ENCODE measurements at places on chromosomes 1 and 21.

DNA sequence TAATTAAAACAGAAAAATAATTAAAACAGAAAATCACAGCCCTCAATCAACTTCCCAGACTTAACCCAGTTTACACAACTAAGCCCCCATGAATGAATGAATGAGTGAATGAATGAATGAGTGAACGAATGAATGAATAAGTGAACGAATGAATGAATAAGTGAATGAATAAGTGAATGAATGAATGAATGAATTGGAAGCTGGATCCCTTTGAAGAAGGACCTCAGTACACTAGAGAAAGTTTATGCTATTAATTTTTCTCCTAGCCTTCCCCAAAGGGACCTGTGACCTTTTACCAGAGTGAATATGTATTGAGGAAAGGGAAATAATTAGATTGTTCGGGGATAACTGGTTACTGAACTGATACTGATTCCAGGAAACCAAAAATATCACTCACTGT is 5.6 kb downstream of the SPSB1 start:
- DNase-seq = no peak

DNA sequence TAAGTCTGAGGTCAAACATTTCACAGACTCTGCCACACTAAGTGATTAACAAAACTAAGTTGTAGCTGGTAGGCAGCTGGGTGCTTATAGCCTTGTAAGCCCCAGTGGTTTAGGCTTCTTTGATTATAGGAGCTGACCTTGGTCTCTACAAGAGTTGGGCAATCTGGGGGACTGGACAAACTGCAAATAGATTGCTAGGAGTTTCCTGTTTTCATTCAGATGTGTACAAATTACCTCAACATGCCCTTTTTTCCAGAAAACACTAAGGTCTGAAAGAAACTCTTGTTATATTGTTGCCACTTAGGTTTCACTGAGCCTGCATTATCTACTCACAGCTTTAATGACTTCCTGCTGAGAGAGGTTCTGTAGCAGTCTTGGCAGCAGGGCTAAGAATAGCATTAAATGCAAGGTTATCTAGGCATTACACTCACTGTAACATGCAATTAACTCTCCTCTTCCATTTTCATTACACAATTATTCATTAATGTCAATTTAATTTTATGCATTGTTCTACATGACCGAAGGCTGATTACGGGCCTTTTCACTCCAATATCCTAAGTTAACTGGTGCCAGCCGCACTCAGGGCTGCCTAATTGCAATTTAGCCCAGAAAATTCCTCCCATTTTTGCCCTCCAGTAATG is 314.0 kb downstream of the LMO4 start:
- DNase-seq = no peak

- no peak for DNase-seq
Measured at GRCh38 chr1:220748936-220749335, 814 bp downstream of the MTARC2 start.

DNA sequence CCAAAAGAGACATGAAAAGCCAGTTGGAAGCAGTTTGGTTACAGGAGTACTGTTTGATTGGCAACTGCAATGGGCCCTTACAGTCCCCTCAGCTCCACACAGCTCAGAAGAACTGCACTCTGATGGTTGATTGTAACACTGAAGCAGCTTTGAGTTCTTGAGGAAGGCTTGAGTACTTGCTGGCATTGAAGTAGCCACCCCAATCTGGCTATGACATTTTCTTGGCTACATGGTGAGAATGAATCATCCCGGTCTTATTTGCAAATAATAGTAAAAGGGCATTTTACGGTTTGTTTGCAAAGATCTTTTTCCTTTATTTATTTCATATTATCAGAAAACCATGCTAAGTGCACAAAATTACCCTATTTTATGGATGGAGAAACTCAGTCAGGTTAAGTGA is 159.7 kb upstream of the BEND5 start:
- no peak for DNase-seq

- no peak for DNase-seq
Measured at GRCh38 chr1:20787840-20788795, 1.0 kb upstream of the HP1BP3 start.

DNA sequence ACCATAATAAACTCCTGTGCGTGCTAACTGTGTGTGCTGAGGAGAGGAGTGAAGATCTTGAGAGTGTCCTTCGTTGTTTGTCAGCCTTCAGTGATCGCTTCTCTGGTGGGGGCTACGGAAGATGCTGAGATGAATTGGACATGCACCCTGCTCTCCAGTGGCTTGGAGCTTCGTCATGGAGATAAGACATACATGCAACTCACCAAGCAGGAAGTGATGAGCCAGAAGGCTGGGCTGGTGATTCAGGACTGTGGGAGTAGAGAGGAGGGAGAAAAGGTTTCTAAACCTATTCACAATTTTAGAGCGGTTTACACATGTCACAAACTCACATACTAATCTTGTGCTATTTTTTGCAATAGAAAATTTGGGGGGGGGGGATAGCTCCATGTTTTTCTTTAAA is 128.9 kb upstream of the ADAR start:
- no peak for DNase-seq

- no peak for DNase-seq
Measured at GRCh38 chr1:23169727-23170335, 1.2 kb upstream of the LUZP1 start.

GRCh38 chr1:87155648-87156047 is 173.0 kb upstream of the LMO4 start:
- no peak for DNase-seq

GRCh38 chr1:56216218-56216617 is 363.1 kb downstream of the PLPP3 start:
- no peak for DNase-seq

DNA sequence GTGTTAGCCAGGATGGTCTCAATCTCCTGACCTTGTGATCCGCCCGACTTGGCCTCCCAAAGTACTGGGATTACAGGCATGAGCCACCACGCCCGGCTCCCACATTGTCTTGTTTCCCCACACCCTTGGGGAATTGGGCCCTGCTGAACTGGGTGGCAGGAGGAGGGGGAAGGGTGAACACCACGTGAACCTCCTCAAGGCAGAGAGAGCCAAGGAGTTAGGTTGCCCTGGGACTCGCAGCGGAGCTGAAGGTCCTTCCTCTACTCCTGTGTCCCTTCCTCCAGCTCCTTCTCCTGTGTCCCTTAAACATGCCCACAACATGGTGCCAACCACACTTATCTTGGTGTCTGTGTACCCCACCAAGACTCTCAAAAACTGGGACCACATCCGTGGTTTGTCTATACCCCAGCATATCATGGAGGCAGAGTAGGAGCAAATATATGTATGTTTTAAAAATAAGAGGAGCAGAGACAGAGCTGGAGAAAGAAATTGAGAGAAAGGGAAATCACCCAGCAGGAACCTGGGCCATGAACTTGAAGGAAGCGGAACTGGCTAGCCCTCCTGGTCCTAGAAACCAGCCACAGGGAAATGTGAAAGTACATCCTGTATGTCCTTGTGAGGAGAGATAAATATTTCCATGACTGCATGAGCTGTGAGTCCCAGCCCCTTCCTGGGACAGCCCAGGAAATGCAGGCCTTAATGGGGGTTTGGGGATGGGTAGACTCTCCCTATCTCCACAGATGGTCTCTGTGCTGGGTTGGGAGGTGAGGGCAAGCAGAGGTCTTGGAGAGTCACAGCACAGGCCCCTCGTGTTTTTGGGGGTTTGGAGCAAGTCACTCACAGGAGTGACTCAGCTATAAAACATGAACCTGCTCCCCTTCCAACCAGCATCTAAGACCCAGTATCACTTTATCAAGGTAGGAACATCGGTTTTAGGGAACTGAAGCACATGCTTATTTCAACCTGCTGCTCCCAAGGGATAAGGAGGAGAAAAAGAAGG is 9.4 kb upstream of the TAL1 start:
- no peak for DNase-seq

DNA sequence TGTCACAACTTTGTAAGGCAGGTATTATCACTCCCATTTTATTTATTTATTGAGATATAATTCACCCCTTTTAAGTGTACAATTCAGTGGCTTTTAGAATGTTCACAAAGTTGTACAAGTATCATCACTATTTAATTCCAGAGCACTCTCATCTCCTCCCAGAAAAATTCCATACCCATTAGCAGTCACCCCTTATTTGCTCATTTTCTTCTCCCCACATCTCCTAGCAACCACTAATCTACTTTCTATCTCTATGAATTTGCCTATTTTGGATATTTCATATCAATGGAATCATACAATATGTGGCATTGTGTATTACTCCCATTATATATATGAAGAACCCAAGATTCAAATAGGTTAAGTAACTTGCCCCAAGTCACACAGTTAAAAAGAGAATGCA is 7.0 kb downstream of the DSTYK start:
- no peak for DNase-seq

GRCh38 chr1:31730336-31731048 is 26.7 kb upstream of the COL16A1 start:
- DNase-seq = no peak

GRCh38 chr21:24628046-24628445 is 979.2 kb downstream of the MRPL39 start:
- DNase-seq = no peak

DNA sequence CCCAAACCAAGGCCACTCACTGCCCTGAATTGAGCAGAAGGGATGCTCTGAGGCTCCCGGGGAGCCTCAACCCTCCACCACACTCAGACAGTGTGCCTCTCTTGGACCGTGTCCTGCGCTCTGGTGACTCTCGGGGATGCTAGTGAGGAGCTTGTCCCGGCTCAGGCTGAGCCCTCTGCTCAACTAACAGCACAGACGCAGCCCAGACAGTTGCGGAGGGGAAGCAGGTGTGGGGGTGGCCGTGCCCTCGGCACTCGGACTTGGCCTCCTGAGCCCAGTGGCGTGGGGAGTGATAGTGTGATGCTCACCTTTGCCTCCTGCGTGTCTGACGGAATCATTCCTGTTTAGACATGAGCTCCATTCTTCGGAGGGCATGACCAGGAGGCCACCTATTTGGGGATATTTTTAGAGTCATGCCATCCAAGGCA is 15.4 kb upstream of the SLC19A1 start:
- no peak for DNase-seq

- DNase-seq = no peak
Measured at GRCh38 chr1:37667023-37667671, 25.2 kb upstream of the CDCA8 start.

DNA sequence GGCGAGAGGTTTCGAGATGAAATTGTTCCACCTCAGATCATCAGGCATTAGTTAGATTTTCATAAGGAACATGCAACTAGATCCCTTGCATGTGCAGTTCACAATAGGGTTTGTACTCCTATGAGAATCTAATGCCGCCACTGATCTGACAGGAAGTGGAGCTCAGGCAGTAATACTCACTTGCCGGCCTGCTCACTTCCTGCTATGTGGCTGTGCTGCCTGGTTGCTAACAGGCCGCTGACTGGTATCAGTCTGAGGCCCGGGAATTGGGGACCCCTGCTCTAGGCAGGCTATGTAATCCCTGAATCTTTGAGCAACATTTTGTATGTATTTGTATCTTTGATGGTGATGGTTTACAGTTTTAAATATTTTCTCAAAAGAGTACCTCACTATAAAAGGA is 32.5 kb downstream of the XKR8 start:
- no peak for DNase-seq

GRCh38 chr1:4796161-4797015 is 142.0 kb downstream of the AJAP1 start:
- DNase-seq = no peak

GRCh38 chr1:240245629-240246020 is 153.9 kb downstream of the FMN2 start:
- DNase-seq = no peak

GRCh38 chr1:231924180-231924579 is 297.6 kb downstream of the DISC1 start:
- DNase-seq = peak; percentile 63

GRCh38 chr1:183346276-183346732 is 71.9 kb downstream of the NMNAT2 start:
- DNase-seq = no peak

- no peak for DNase-seq
Measured at GRCh38 chr1:43509740-43510375, 20.8 kb upstream of the PTPRF start.

DNA sequence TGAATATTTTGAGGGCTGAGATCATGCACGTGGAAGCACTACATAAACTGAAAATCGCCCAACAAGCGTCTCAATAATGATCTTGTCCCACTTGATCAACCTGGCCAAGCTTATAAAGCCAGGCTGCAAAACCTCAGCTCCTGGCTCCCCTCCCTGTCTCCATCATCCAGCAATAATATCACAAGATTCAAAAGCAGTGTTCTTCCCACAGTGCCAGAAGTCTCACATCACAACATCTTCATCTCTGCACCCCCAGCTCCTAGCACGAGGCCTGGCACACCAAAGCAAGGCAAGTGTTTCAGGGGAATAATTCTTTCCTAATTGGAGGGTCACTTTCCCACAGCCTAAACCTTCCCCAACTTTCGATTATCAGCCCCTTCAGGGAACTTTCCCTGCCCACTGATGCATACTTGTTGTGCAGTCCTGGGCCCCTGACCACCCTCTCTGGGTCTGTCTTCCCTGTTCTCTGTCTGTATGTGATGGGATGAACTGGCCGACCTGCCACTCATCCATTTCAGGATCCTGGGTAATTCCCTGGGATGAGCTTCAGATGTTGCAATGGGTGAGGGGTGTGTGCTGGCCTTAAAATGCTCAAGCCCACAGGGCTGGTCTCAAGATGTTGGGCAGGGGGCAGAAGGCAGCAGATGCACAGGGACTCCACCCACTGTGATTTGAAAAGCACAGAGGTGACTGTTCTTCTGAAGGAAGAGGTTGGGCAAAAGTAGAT is 129.0 kb downstream of the DMRTB1 start:
- DNase-seq = no peak

DNA sequence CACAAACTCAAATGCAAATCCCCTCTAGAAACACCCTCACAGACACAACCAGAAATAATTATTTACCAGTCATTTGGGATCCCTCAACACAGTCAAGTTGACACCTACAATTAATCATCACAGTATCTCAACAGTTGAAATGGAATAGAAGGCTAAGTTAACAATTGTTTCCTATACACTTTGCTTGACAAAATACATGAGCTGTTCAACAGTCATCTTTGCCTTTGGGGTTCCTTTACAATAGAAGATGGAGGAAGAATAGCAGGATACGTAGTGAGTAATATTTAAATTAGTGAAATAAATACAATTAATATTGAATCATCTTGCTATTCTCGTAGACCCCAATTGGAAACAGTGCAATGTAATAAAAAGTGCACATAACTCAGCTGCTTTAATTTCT is 487.3 kb upstream of the ADAMTS5 start:
- DNase-seq = no peak

GRCh38 chr1:52264530-52265115 is 101.4 kb downstream of the CC2D1B start:
- no peak for DNase-seq

DNA sequence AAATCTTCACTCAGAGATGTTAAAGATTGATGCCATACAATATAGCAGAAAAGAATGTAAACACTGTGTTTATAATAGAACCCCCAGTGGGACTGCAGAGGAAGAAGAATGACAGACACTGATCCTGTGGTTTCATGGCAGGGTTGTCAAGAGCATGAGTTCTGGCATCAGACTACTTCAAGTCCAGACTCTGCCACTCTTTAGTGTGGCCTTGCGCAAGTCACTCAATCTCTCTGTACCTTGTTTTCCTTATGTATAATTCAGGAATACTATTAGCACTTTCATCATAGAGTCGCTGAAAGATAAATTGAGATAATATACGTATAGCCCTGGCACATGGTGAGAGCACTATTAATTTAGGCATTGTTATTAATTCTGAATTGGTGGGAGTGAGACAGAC is 38.5 kb upstream of the BCL9 start:
- DNase-seq = no peak

GRCh38 chr1:28737307-28738132 is 780 bp downstream of the YTHDF2 start:
- no peak for DNase-seq

All from NCI-H2081 treated with DMSO at 0.1 percent for 48 hours (cell line).